ENCODE measurements at places on chromosomes 7 and 10. TPM values are rescaled to one million over a fixed set of nuclear protein-coding genes. Genes with fewer than 3 reads are reported as not detected.

- DNase-seq: no peak
Measured at GRCh38 chr7:158837790-158838637, 8.7 kb upstream of the ESYT2 start.

GRCh38 chr7:150851492-150852370 is 586 bp upstream of the AOC1 start:
- no peak for DNase-seq

DNA sequence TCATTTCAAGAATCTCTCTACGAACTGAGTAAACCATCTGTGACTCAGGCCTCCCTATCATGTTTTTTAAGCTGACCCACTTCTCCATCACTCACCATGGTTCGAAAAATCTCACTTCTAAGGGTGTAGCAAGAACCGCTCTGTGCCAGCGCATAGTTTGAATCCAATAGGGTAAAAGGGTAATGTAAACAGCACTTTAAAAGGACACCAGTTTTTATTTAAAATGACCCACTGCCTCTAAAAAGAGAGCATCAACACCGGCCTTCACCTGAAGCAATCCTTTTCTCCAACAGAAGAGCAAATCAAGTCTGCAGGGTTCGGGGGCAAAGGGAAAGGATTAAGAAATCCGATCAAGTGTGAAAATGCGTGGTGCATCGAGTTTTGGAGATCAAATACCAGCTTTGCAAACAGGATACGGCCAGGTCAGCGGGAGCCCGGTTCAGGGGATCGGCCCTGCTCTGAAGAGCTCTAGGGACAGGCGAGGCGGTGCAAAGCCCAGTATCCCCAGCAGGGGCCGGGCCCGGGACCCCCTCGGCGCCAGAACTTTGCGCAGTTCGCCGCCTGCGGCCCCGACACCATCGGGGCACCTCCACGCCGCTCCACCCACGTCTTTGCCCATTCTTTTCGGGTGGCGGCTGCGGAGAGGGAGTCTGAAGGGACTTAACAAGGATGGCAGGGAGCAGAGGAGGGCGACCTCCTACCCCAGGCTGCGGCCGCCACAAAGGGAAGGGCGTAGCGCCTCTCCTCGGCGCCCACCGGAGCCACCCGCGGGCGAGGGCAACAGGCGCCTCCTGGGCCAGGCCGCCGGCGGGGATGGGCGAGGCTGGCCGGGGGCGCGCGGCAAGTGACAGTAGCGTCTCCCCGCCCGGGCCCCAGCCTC is 842 bp downstream of the NMT2 start:
- peak; percentile 91 for DNase-seq

DNA sequence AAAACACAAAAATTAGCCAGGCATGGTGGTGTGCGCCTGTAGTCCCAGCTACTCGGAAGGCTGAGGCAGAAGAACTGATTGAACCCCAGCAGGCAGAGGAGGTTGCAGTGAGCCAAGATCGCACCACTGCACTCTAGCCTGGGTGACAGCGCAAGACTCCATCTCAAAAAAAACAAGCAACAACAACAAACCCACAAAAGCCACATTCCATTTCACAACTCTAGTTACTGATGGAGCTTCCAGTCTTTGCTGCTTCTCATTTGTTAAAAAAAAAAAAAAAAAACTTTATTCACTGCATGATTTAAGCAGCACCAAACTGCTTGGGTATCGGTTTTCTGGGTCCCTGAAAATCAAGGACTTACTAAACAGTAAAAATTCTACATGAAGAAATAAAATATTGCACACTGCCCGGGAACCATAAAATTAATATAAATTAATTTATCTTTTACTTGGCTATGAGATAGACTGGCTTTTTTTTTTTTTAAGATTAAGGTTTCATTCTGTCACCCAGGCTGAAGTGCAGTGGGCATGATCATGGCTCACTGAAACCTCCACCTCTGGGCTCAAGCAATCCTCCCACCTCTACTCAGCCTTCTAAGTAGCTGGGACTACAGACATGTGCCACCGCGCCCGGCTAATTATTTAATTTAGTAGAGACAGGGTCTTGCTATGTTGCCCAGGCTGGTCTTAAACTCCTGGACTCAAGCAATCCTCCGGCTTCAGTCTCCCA is 42.0 kb downstream of the SRPK2 start:
- DNase-seq: no peak

DNA sequence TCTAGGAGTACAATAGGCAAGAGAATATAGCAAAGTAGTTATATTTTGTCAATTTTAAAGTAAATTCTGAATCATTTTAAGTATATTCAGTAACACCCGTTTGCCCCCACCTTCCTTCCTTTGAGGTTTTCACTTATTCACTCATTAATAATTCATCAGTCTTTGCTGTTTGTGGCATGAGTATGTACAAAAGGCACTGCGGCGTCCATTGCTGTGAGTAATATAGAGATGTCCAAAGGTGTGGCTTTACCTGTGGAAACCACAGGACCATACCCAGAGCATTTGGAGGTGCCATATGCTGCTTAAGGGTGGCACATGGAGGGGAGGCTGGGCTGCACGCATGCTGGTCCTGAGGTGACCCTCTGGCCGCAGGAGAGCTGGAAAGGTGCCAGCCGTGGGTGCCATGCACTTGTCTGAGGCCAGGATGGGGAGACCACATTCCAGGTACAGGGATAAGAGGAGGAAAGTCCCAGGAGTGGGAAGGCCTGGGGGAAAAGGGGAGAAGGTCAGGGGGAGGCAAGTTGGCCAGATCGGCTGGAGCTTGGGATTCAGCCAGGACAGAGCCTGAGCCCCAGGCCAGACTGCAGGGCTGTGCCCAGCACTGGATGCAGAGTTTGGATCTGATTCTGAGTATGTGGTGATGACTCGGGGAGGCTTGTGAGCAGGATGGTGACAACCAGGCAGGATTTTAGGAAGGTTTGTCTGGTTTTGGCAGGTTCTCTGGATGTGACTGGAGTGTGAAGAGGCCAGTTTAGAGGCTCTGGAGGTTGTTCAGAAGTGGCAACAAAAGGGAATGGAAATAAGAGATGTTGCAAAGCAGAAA is 223.4 kb downstream of the MGMT start:
- no peak for DNase-seq

GRCh38 chr7:28744951-28745350 is 213.2 kb downstream of the TRIL start:
- DNase-seq: no peak

DNA sequence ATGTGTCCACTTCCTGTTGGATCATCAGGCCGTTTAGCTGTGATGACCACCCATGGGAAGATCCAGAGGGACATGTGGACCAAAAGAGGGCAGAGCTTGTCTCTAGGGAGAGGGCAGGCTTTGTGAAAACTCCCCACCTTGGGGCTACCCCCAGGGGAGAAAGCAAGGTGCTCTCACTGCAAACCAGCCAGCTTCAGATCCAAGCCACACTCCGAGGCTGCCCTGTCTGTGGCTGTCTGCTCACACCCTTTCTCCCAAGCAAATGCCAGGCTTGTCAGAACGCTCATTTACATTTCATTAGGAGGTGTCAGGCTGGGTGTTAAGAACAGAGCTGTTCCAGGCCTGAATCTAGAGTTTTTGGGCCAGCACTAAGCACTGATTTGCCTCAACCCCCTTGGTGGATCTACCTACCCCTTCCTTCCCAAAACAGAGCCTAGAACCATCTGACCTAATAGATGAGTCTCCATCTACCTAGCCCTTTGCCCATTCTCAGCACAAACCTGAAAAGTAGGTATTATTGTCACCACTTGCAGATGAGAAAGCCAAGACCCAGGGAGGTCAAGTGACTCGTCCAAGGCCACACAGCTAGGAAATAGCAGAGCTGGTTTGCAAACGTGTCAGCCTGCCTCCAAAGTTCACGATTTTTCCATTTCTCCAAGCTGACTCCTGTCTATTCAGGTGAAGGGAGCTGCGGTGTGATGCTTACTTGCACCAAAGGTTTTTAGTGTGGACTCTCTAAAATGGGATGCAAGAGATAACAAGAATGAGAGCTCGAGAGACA is 130.9 kb downstream of the EMX2 start:
- no peak for DNase-seq

DNA sequence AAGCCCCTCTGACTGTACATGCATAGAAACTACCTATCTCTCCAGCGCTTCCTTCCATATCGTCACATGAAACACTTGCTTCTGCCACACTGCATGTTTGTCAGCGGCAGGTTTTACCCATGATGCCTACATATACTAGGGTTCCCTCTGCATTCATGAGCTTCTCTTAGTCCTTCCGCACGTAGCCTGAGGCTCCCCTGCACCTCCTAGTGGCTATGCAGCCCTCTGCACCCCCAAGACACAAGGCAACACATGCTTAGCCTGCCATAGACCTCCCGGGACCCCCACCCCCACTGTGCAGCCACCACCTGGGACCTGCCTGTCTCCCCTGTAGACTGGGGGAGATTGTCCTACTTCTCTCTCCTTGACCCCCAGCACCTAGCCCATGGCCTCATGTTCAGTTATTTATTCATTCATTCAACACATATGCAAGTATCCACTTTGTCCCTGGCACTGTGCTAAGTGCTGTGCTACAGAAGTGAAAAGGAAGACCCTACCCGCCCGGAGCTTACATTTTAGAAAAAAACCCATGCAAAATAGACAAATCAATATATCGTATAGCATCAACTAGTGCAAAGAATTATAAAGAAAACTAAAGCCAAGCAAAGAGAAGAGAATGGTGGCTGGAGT is 23.5 kb downstream of the TMEM273 start:
- DNase-seq: no peak

- no peak for DNase-seq
Measured at GRCh38 chr10:89589101-89589720, 53.8 kb upstream of the SLC16A12 start.

DNA sequence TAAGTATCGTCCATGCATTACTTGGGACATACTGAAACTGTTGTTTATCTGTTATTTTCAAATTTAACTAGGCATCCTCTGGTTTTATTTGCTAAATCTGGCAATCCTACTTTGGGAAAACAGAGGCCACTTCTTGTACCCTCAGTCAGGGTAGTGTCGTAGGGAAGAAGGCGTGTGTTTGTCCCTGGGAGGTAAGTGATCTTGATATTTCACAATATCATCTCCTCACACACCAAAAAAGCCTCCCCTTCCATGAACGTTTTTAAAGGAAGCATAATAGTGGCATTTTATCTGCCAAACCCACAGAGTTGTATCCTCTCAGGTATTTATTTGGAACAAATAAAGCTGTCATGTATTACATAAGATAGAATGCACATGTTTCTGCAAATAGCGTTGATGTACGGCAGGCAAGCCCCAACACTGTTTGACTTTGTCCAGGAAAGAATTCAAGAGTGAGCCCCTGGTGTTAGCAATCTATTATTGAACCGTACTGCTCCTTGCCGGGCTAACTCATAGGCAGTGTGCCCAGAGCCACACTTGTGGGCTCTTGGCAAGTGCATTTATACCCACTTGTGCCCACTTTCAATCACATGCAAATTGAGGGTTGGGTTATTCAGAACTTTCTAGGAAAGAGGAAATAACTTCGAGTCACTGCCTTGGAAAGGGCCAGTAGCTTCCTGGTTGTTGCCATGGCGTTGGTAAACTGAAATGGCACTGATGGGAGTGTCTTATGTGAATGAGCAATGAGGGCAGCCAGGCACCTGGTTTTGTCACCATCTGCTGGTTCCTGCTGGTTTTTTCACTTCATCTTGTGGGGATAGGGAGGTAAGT is 266.0 kb downstream of the USP6NL start:
- DNase-seq: no peak

DNA sequence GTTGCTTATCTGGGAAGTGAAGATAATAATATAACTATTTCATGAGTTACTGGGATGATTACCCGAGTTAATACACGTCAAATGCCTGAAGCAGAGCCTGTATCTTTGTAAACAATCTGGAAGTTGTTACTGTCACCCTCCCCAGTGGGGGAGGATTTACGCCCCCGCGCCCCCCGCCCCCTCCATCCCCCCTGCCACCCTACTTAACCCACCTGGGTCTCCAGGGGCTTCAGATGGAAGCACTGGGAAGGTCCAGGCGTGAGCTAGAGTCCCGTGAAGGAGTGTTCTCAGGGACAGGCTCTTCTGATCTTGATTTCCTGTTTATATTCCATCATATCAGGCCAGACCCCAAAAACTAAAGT is 691 bp upstream of the PPA1 start:
- no peak for DNase-seq

- no peak for DNase-seq
Measured at GRCh38 chr7:117302396-117302795, 20.5 kb downstream of the WNT2 start.

- no peak for DNase-seq
Measured at GRCh38 chr10:49220031-49220430, 31.8 kb upstream of the TMEM273 start.

- DNase-seq: no peak
Measured at GRCh38 chr10:69449841-69450240, 1.4 kb upstream of the TSPAN15 start.

DNA sequence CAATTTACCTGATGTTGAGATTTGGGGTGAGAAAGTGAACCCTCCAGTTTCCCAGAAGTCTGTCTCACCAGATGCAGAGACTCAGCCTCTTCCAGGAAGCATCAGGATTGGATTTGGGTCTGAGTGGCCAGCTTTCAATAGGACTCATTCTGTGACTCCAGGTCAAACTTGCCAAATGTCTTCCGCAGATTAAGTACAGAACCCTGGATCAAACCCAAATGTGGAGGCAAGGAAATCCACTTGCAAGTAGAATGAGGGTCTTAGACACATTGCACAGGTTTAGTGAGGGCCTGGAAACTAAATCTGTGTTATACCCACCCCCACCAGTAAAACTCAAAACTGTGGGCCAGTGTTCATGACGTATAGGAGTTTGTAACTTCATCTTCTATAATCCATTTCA is 372.2 kb upstream of the MGMT start:
- no peak for DNase-seq

GRCh38 chr10:50385624-50386023 is 134.3 kb upstream of the ASAH2 start:
- DNase-seq: no peak

GRCh38 chr7:137652721-137653120 is 194.1 kb downstream of the DGKI start:
- no peak for DNase-seq

- no peak for DNase-seq
Measured at GRCh38 chr7:41915871-41916270, 213.0 kb upstream of the INHBA start.

DNA sequence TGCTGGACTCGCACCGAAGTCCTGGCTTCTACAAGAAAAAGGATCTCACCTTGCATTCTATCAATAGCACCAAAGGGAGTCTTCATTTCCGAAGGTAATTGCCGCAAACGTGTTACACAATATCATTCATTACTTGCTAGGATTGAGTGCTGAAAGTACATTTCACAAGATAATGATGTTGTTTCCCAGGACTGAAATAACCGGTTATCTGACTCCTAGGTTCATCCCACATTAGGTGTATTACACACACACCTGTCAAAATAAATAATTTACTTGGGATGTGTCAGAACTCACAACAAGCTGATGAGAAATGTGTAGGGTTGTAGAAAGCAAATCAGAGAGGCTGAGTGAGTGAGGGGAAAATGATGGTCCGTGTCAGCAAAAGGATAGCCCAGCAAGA is 219.4 kb upstream of the RHOBTB1 start:
- no peak for DNase-seq

The PDIA4 gene
- total RNA-seq: 101 TPM

The PNLIPRP3 gene
- total RNA-seq: not detected

The CCDC172 gene
- not detected for total RNA-seq

The WNT2 gene
- 0.45 TPM for total RNA-seq

The CYP26C1 gene
- total RNA-seq: 0.22 TPM

The SPDYE1 gene
- not detected for total RNA-seq
